Thoracic aorta (tissue), 2 donors: ENCODE measurements at places on chromosomes 3 and 15.
A peak's percentile ranks its signal among the peaks of the same experiment; 100 is the strongest.

- H3K27ac ChIP-seq = no peak overlapping the region
- H3K36me3 ChIP-seq = no peaks in the 10 kb centered on the region
- H3K4me1 ChIP-seq = peaks cover 53% of the 10 kb centered on the region
- no peaks in the 10 kb centered on the region for H3K27me3 ChIP-seq
These were observed 7.1 kb downstream of the TJP1 start for GRCh38 chr15:29815000-29815710.

DNA sequence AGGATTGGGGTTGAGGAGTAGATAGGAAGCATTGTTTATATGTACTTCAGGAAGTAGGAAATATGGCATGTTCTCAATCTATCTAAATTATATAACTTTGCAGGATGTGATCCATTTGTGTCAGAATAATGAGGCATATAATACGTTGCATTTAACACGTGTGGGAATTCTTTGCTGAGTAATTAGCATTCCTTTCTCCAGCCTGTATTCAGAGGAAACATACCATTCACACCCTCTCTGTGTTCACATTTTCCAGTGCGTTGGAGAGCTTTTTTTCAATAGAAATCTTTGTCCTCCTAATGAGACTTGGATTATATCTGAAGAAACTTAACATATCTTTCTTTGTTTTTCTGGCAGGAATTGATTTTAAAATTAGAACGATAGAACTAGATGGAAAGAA lies 33.0 kb upstream of the APH1B start:
- peak overlapping the region; percentile 10 for H3K27ac ChIP-seq
- no peaks in the 10 kb centered on the region for H3K27me3 ChIP-seq
- no peak for DNase-seq

- no peak for DNase-seq
- no peak overlapping the region for H3K4me3 ChIP-seq
- peaks cover 1% of the 10 kb centered on the region for H3K4me1 ChIP-seq
- H3K36me3 ChIP-seq = no peaks in the 10 kb centered on the region
- H3K27ac ChIP-seq = no peak overlapping the region
- H3K27me3 ChIP-seq = no peaks in the 10 kb centered on the region
These were observed 4.1 kb upstream of the COX17 start for GRCh38 chr3:119681279-119681678.

DNA sequence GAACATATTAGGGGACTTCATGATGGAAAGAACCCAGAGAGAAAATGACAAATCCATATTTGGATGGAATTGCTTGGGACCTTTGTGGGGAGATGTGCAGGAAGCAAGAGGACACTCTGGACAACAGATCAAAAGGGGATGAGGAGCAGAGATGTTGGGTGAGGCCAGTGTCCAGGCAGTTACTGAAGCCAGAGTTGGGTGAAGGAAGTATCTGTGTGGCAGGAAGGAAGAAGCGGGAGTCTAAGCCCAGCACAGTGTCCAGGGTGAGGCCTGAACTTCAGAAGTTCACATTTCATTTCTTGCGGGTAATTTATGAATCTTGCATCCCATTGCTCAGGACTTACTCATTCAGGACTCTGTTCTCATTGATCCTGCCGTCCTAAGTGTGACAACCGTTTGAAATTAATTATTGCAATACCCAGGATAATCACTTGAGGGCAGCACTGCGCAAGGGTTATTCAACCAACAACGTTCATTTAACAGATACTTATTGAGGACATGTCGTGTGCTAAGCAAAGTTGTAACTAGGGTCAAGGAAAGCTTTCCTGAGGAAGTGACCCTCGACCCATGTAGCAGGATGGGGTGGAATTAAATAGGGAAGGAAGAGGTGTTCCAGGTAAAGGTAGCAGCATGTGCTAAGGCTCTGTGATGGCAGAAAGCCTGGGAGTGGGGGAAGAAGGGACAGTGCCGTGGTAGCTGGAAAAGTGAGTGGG lies 61.3 kb upstream of the CMTM8 start:
- H3K4me3 ChIP-seq = no peak overlapping the region
- no peak overlapping the region for H3K27ac ChIP-seq
- no peak for DNase-seq
- no peaks in the 10 kb centered on the region for H3K4me1 ChIP-seq
- no peaks in the 10 kb centered on the region for H3K27me3 ChIP-seq
- no peaks in the 10 kb centered on the region for H3K36me3 ChIP-seq

GRCh38 chr3:37907906-37908305 lies 46.2 kb downstream of the CTDSPL start:
- no peak overlapping the region for H3K4me3 ChIP-seq
- no peak overlapping the region for H3K27ac ChIP-seq
- DNase-seq = no peak
- H3K27me3 ChIP-seq = no peaks in the 10 kb centered on the region
- H3K36me3 ChIP-seq = no peaks in the 10 kb centered on the region

GRCh38 chr3:128001576-128001975 lies 50.7 kb upstream of the SEC61A1 start:
- H3K27me3 ChIP-seq = no peaks in the 10 kb centered on the region
- no peak for DNase-seq
- no peaks in the 10 kb centered on the region for H3K36me3 ChIP-seq
- H3K27ac ChIP-seq = no peak overlapping the region

- peaks cover 16% of the 10 kb centered on the region for H3K36me3 ChIP-seq
- H3K27ac ChIP-seq = no peak overlapping the region
- no peaks in the 10 kb centered on the region for H3K27me3 ChIP-seq
- DNase-seq = no peak
- H3K4me1 ChIP-seq = no peaks in the 10 kb centered on the region
These were observed 20.9 kb downstream of the PLSCR1 start for GRCh38 chr3:146523531-146523930.

DNA sequence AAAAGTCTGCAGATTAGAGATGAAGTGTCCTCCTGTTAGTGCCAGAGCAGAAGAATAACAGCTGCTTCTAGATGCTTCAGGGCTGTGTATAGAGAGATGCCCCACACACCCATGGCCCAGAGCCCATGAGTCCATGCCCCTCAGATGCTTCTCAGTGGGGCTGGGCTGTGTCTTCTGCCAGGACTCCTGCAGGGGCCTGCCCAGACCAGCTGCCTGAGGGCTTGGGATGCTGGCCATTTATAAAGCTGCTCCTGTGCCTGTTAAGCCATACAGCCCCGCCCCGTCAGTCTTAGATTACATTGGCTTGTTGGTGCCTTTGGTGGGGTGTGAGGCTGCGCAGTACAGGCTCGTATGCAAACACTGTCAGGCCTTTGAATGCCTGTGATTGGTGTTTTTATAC lies 318.0 kb upstream of the CTDSPL start:
- peaks cover 37% of the 10 kb centered on the region for H3K4me1 ChIP-seq
- no peak overlapping the region for H3K4me3 ChIP-seq
- no peak overlapping the region for H3K27ac ChIP-seq
- no peak for DNase-seq
- H3K36me3 ChIP-seq = peaks cover 23% of the 10 kb centered on the region
- no peaks in the 10 kb centered on the region for H3K27me3 ChIP-seq

- no peak overlapping the region for H3K27ac ChIP-seq
- no peak overlapping the region for H3K4me3 ChIP-seq
- H3K4me1 ChIP-seq = no peaks in the 10 kb centered on the region
These were observed 93.2 kb upstream of the IGF1R start for GRCh38 chr15:98555173-98555515.

- H3K4me1 ChIP-seq = no peaks in the 10 kb centered on the region
- H3K36me3 ChIP-seq = no peaks in the 10 kb centered on the region
- H3K27me3 ChIP-seq = no peaks in the 10 kb centered on the region
- no peak for DNase-seq
These were observed 107.0 kb downstream of the SHOX2 start for GRCh38 chr3:157999246-157999645.

DNA sequence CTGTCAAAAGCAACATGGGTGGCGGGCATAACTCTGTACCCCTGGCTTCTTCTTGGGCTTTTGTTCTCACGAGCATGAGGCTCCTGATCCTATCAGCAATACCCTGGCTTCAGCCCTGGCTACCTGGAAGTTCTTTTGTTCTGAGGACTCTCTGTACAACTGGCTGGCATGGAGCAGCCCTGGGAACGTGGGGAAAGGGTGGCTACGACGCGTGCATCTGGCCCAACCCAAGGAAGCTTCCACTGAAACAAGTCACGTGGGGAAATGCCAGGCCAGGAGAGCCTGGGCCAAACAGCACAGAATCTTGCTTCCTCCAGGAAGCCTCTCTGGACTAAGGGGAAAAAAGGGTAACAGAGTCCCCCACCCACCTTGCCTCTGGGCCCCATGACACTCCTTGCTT lies 22.7 kb upstream of the ATP2B2 start:
- no peak overlapping the region for H3K27ac ChIP-seq
- no peak overlapping the region for H3K4me3 ChIP-seq
- no peaks in the 10 kb centered on the region for H3K27me3 ChIP-seq
- no peaks in the 10 kb centered on the region for H3K4me1 ChIP-seq

DNA sequence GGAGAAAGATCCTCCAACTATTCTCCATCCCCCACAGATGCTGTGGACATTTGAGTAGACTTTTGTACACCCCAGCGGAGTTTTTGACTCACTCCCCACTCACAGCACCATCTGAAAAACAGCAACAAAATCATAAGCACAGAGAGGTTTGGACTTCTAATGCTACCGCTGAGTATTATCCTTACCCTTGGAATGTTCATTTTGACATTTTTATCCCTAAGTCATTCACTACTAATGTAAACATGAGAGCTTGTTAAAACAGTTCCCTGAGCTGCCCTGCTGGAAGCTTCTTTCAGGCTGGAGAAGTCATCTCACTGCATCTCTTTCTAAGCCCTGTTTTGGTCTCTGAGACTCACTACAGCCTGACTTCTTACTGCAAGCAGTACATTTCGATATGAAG lies 1045.9 kb downstream of the MCTP2 start:
- DNase-seq = no peak
- no peaks in the 10 kb centered on the region for H3K27me3 ChIP-seq
- no peak overlapping the region for H3K27ac ChIP-seq

GRCh38 chr3:19539518-19540392 lies 391.4 kb downstream of the KCNH8 start:
- H3K36me3 ChIP-seq = no peaks in the 10 kb centered on the region
- DNase-seq = no peak
- no peak overlapping the region for H3K4me3 ChIP-seq

DNA sequence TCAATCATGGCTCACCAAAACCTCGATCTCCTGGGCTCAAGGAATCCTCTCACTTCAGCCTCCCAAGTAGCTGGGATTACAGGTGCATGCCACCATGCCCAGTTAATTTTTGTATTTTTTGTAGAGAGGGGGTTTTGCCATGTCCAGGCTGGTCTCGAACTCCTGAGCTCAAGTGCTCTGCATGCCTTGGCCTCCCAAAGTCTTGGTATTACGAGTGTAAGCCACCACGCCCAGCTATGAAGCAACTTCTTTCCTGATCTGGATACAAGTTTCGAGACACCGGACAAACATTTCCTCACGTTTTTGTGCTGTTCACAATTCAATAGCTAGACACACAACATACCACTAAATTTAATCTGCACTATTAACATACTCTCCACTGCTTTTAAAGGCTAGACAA lies 3.4 kb upstream of the SYNM start:
- peaks cover 24% of the 10 kb centered on the region for H3K4me1 ChIP-seq
- H3K27me3 ChIP-seq = no peaks in the 10 kb centered on the region
- no peak overlapping the region for H3K4me3 ChIP-seq
- no peak overlapping the region for H3K27ac ChIP-seq
- no peak for DNase-seq
- H3K36me3 ChIP-seq = no peaks in the 10 kb centered on the region

GRCh38 chr3:141333836-141334626 lies 34.3 kb upstream of the ZBTB38 start:
- no peak overlapping the region for H3K4me3 ChIP-seq
- no peak overlapping the region for H3K27ac ChIP-seq
- no peak for DNase-seq
- H3K4me1 ChIP-seq = peaks cover 6% of the 10 kb centered on the region

- no peaks in the 10 kb centered on the region for H3K36me3 ChIP-seq
- no peaks in the 10 kb centered on the region for H3K27me3 ChIP-seq
- peaks cover 4% of the 10 kb centered on the region for H3K4me1 ChIP-seq
- no peak overlapping the region for H3K27ac ChIP-seq
These were observed 6.7 kb upstream of the DENND6A start for GRCh38 chr3:57699591-57699990.

- no peak overlapping the region for H3K27ac ChIP-seq
- no peaks in the 10 kb centered on the region for H3K27me3 ChIP-seq
- no peaks in the 10 kb centered on the region for H3K4me1 ChIP-seq
These were observed 127.8 kb downstream of the CHDH start for GRCh38 chr3:53718462-53718861.

- DNase-seq = no peak
- no peaks in the 10 kb centered on the region for H3K27me3 ChIP-seq
- peaks cover 62% of the 10 kb centered on the region for H3K4me1 ChIP-seq
- H3K4me3 ChIP-seq = no peak overlapping the region
- no peak overlapping the region for H3K27ac ChIP-seq
These were observed 15.5 kb downstream of the KLF15 start for GRCh38 chr3:126341755-126342150.

DNA sequence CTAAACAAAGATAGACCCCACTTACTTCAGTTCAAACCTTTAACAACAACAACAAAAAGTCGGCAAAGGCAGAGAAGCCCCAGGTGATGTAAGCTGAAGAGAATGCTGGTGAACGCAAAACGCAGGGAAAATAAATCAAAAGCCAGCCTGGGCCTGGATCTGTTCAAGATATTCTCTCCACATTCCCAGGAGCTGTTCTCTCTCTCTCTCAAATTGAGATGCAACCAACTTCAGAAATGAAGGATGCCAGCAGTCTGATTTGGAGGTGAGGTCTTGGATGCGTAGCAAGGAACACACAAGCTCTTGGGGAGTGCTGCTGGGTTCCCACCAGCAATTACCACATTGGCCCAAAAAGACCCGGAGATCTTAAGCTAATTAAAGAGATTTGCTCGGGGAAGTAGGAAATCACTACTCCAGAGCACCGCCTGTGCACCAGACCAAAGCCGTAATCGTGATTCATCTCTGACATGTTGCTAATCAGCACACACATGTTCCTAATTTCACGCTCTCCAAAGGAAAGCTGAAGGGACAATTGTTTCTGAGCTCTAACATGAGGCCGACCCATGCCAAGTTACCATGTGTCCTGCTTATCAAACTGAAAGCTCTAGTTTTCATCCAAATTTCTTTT lies 37.1 kb downstream of the IL17RD start:
- no peak for DNase-seq
- peak overlapping the region; percentile 39 for H3K4me3 ChIP-seq
- H3K27ac ChIP-seq = no peak overlapping the region
- H3K4me1 ChIP-seq = no peaks in the 10 kb centered on the region
- no peaks in the 10 kb centered on the region for H3K36me3 ChIP-seq

GRCh38 chr3:121562148-121562547 lies 5.6 kb upstream of the ARGFX start:
- H3K27me3 ChIP-seq = no peaks in the 10 kb centered on the region
- no peak overlapping the region for H3K27ac ChIP-seq
- H3K36me3 ChIP-seq = no peaks in the 10 kb centered on the region
- H3K4me3 ChIP-seq = no peak overlapping the region
